Stimulated activated CD4-positive, alpha-beta T cell treated with anti-CD3 and anti-CD28 coated beads, Interleukin-12 subunit alpha, Interleukin-12 subunit beta, amount 100 ng/mL, for 4 hours (primary cell): ENCODE measurements at places on chromosomes 7 and 10.

DNA sequence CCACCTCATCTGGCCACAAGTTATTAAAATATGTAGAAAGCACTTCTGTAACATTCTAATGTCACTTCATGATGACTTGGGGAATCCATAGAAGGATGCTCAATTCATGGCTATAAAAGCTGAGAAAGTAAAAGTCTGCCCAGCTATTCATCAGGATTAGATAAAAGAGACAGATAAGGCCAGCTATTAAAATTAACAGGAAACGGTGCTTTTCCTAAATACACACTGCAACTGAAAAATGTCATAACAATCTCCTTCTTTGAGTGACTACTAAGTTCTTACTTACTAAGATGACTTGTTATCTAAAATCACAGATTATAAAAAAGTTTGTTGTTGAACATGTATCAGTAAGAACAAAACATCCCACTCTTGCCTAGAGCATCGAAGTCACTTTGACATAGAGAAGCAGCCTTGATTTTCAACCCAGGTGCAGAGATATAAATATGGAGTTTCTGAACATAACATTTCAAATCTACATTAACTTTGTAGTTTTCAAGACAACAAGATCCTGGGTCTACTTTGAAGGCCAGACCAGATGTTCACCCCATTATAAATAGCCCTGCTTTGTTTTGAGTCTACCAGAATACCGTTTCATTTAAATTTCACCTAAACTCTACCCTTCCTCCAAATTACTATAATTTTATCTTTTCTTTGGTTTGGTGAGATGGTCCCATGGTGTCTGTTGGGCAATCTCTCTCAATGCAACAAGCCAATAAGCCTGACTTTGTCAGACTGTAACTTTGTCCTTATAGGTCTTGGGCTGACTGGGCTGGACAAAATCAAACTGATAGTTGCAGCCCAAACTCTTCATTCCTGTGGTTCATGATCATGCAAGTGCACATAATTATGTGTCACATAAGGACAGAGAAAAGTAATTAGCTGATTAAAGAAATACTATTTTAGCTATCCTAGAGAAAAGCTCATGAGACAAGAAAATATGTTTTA, 24.0 kb downstream of the HYCC1 start:
- DNase-seq: no peak

DNA sequence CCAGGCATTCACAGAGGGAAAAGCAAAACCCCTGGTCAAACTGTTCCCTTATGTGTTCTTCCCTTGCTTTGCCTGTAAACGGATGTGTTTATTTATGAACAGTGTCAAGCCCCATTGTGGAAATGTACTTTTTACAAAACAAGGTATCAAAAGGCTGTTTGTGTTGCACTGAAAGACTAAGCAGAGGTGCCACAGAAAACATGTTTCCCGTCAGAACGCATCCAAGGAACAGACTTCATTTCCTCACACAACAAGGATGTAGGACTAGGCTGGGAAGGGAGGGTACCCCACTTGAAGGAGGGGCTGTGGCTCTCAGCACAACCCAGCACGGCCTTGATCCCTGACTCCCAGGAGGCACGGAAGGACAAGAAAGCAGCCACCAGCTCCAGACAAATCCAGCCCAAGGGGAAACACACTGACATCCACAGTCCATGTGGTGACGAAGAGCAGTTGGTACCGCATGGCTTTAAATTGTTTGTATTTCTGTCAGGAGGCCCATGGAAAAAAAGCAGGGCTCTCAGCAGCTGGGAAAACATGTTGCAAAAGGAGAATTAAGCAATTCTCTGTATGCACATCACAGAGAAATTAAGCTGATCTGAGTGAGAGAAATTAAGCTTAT, 85.6 kb downstream of the RNF216 start:
- DNase-seq: no peak

DNA sequence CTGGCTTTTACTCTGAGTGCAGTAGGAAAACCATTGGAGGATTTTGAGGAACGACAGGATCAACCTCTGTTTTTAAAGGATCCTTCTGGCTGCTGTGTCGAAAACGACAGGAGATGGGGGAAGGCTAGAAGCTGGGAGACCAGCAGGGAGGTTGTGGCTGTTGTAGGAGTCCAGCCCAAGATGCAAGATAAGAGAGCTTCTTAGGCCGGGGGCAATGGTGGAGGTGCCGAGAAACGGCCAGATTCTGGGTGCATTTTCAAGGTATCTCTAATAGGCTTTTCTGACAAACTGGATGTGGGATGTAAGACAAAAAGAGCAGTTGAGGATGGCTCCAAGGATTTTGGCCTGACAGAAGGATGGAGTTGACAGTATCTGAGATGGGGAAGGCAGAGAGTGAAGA, 10.3 kb upstream of the PVRIG start:
- no peak for DNase-seq

- no peak for DNase-seq
Measured at GRCh38 chr10:24690961-24691512, 32.6 kb downstream of the ARHGAP21 start.

DNA sequence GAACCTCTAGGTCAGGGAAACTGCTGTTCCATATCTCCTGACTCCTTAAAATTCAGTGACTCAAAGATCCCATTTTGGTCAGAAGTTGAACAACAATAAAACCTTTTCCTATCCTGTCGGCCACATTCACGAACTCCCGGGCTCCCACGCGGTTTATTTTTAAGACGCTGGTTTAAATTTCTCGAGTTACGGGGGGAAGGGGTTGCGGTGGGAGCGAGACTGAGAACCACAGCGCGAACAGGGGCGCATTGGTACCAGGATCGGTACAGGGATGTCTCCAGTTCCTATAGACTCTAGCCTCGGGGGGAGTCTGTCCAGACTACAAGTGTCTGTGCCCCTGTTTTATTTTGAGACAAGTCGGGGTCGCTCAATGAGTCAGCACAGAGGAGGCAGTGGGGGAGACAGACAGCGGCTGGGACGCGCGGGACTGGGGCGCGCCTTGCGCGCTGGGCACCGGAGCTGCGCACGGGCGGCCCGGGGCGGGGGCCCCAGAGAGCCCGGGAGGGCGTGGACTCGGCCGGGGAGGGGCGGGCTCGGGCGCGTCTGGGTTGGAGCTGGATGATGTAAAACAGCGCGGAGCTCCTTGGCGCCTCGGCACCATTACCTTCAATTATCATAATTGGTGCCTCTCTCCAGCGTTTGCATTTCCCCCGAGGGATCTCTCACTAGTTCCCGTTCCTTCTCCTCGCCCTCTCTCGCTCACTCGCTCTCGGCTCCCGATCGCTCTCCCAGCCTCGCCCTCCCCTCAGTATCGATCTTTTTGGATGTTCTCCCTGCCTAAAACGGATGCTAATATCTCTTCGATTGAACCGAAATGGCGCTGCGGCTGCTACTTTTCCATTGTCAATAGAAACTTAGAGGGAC, 8.7 kb upstream of the BAMBI start:
- DNase-seq: peak; percentile 31

DNA sequence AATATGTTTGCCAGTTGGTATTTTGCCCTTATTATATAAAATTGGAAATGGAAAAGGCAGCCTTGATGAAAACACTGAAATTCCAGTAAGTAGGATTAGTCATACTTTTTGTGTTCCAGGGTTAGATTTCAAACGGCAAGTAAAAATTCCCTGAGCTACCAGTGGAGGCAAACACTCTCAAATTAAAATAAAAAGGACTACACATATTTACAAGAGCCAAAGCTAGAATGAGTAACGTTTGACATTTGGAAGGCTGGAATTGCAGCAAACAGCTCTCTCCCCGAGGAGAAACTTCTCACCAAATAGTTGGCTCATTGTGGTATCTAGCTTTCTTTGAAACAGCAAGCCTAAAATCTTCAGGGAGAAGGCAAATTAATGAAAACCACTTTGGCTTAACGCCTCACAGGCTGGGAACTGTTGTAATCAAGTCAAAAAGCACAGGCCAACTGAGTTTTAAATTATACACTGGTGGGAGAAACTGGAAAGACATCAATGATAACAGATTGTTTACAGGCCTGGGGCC, 288.4 kb downstream of the SNX13 start:
- DNase-seq: no peak

- no peak for DNase-seq
Measured at GRCh38 chr7:112594397-112594796, 113.6 kb downstream of the LSMEM1 start.

GRCh38 chr7:6317797-6318438, 45.5 kb upstream of the CYTH3 start:
- DNase-seq: no peak

GRCh38 chr10:56286096-56286495, 75.0 kb downstream of the ZWINT start:
- no peak for DNase-seq

- no peak for DNase-seq
Measured at GRCh38 chr10:101061624-101062231, at the start of gene KAZALD1. Gene KAZALD1 (plus strand): TSS chr10:101061989. CDS start chr10:101062593, 604 bp downstream.

GRCh38 chr7:46844486-46844885, 737.4 kb downstream of the TNS3 start:
- no peak for DNase-seq

GRCh38 chr7:71308096-71308495, 176.2 kb downstream of the GALNT17 start:
- no peak for DNase-seq

DNA sequence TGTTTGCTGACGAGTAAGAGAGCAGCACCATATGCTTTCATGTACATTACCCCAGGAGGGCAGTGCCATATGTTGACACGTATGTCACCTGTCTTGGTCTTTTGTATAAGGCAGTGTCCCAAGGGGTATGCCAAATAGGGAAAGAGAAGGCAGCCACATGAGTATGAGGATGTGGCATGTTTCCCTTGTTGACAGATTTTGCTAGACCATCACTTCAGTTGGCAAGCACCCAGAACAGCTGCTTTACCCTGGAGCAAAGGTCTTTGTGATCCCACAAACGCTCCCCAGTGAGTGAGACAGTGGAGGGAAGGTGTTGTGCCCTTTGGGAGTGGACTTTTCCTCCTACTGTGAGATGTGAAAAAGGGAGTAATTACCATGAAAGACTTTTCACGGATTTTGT, 350.1 kb downstream of the ETV1 start:
- no peak for DNase-seq

- no peak for DNase-seq
Measured at GRCh38 chr10:120584786-120585185, 127.8 kb downstream of the PLPP4 start.
